ENCODE measurements at places on chromosomes 1 and 21.
A peak's percentile ranks its signal among the peaks of the same experiment; 100 is the strongest.

DNA sequence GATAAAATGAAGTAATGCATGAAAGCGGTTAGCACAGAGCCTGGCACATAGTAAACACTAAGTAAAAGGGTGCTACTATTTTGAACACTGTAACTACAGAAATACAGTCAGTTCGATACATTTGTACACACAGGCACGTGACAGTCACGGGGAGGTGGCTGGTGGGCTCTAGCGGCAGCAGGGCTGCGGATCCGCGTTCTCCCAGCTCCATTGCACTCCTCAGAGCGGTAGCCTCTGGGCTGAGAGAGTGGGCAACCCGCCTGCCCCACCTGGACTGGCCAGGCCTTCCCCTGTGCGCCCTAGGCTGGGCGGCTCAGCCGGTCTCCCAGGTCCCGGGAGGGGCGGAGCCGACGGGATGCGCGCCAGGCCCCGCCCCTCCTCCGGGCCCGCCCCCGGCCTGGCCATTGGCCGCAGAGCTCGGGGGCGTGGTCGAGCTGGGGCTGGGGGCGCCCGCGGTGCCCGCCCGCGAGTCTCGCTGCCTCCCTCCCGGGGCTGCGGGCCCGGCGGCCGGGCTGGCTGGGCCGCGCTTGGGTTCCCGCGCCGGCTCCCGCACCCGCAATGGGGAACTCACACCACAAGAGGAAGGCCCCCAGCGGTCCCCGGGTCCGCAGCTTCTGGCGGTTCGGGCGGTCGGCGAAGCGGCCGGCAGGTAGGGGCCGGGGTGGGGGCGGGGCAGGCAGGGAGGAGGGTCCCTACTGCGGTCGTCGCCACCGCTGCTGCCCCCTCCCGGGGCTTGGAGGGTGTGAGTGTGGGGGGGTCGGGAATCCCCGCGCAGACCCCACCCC, 51.2 kb upstream of the SYNC start:
- DNase-seq: peak; percentile 96

- no peak for DNase-seq
Measured at GRCh38 chr1:8365661-8366362, 47.9 kb downstream of the SLC45A1 start.

GRCh38 chr1:7526867-7527732, 244.0 kb upstream of the VAMP3 start:
- peak; percentile 81 for DNase-seq

DNA sequence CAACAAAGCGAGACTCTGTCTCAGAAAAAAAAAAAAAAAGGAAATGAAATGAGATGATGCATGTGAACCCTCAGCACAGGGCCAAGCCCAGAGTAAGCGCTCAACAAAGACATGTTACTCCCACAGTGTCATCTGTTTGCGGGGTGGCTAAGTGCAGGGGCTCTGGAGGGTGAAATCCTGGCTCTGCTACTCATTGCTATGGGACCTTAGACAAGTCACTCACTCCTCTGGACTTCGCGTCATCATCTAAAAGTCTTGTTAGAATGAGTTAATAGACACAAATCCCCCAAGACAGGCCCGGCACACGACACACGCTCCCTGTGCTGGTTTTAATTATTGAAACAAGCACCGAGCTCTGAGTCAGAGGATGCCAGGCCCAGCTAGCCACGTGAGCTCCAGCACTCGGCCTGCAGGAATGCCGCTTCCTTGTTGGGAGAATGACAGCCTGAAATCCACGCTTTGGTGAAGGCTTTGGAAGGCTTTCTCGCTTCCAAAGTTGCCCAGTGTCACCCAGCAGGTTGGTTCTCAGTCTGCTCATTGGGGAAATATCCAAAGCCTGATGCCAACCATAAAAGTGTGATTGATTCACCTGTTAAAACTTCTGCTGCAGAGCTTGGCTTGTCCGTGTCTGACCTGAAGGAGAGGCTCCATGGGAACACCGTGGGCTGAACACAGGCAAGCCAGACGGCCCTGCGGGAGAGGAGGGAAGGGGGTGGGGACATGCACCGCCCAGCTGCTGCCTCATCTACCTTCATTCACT, 36.7 kb upstream of the TARDBP start:
- DNase-seq: peak; percentile 74

- DNase-seq: no peak
Measured at GRCh38 chr1:172326136-172326535, 94.3 kb upstream of the C1orf105 start.

Data from hepatic stellate cell (primary cell).